Right atrium auricular region (tissue), 2 donors: ENCODE measurements at places on chromosomes 4 and X. TPM values are rescaled to one million over a fixed set of nuclear protein-coding genes. Genes with fewer than 3 reads are reported as not detected.
A peak's percentile ranks its signal among the peaks of the same experiment; 100 is the strongest.

GRCh38 chr4:96776920-96777527 lies 937.1 kb downstream of the PDHA2 start:
- no peaks in the 10 kb centered on the region for H3K4me1 ChIP-seq
- H3K36me3 ChIP-seq: no peaks in the 10 kb centered on the region

- no peaks in the 10 kb centered on the region for H3K36me3 ChIP-seq
- H3K27ac ChIP-seq: no peak overlapping the region
- H3K27me3 ChIP-seq: no peaks in the 10 kb centered on the region
- no peak overlapping the region for H3K4me3 ChIP-seq
Measured at GRCh38 chr4:94428884-94429283, 22.9 kb upstream of the PDLIM5 start.

DNA sequence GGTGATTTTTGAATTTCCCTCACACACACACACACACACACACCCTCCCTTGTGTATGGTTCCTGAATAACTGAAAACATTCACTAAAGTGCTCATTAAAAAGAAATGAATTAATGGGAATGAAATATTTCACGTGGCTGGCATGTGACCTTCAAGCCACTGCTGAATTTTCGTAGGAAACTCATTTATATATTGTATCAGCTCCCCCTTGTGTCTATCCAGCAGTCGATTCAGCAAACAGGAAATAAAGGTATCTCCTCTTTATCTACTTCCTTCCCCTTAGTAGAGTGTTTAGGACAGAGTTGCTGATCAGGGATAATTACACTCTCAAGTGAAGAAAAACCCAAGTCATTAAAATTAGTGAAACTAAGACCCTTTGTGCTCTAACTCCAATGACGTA lies 912.6 kb upstream of the LCORL start:
- H3K27ac ChIP-seq: no peak overlapping the region
- no peaks in the 10 kb centered on the region for H3K4me1 ChIP-seq
- H3K36me3 ChIP-seq: no peaks in the 10 kb centered on the region
- H3K4me3 ChIP-seq: no peak overlapping the region
- H3K27me3 ChIP-seq: no peaks in the 10 kb centered on the region
- no peak for DNase-seq

DNA sequence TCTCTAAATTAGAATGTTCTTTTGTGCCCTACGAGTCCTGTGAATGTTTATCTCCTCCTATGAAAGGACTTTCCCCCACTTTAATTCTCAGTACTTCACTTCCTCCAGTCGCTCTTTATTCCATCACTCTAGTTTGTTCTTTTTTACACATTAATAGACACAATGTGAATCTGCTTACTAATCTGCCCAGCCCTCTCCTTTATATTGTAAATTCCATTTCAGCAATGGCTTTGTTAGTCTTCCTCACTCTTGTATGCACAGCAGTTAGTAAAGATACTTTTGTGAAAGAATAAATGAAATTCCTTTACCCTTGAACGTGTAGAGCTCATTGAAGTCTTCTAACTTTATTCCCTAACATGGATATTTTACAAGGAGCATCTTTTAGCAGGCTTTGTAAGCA lies 255.3 kb downstream of the GALNTL6 start:
- DNase-seq: no peak
- H3K36me3 ChIP-seq: no peaks in the 10 kb centered on the region
- H3K27ac ChIP-seq: no peak overlapping the region
- H3K4me1 ChIP-seq: no peaks in the 10 kb centered on the region

- no peaks in the 10 kb centered on the region for H3K27me3 ChIP-seq
- H3K27ac ChIP-seq: no peak overlapping the region
- H3K36me3 ChIP-seq: no peaks in the 10 kb centered on the region
Measured at GRCh38 chr4:122483481-122483880, 27.0 kb upstream of the IL2 start.

DNA sequence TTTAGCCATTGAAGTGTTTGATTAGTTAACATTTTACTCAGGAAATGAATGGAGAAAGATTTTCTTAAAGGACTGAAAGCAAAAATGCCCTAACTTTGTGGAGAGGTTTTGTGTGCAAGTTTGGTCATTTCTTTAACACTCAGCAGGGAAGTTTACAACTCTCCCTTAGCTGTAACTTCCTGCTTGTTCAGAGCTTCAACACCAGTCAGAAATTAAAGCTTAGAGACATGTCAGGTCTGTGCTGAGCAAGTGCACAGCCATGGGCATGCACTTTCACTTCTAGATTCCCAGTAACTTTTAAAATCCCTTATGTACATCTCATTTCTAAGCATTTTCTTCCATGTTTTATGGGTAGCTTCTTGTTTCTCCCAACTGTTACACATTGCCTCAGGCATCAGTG lies 326.0 kb downstream of the ACTRT1 start:
- no peaks in the 10 kb centered on the region for H3K36me3 ChIP-seq
- no peak for DNase-seq
- no peaks in the 10 kb centered on the region for H3K4me1 ChIP-seq
- H3K4me3 ChIP-seq: no peak overlapping the region
- no peaks in the 10 kb centered on the region for H3K27me3 ChIP-seq

DNA sequence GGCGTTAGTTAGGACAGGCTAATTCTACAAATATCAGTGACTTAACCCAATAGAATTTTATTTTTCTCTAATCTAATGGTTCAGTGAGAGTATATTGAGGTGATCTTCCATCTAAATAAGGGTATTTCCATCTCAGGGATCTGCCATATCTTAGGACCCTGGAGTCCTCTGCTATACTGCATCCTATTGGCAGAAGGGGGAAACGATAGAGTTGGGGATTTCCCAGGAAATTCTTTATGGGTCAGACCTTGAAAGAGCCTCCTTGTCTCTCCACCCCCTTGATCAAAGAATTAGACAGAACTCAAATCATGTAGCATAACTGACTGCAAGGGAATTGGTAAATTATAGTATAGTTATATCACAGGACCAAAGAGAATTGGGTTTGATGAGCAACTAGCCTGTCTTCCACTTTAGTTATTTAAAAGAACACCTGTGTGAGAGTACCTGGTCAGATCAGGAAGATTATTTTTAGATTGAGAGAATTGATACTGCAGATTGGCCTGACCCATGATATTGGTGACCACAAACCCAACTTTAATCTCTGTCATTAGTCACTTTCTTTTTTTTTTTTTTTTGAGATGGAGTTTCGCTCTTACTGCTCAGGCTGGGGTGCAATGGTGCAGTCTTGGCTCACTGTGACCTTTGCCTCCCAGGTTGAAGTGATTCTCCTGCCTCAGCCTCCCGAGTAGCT lies 25.6 kb downstream of the SMARCA5 start:
- H3K4me1 ChIP-seq: no peaks in the 10 kb centered on the region
- H3K27ac ChIP-seq: no peak overlapping the region
- no peaks in the 10 kb centered on the region for H3K27me3 ChIP-seq
- DNase-seq: no peak

KLF8 gene
- 6.9 TPM for total RNA-seq

- H3K4me1 ChIP-seq: no peaks in the 10 kb centered on the region
- no peak overlapping the region for H3K4me3 ChIP-seq
Measured at GRCh38 chr4:143586080-143586479, 72.6 kb downstream of the SMARCA5 start.

DNA sequence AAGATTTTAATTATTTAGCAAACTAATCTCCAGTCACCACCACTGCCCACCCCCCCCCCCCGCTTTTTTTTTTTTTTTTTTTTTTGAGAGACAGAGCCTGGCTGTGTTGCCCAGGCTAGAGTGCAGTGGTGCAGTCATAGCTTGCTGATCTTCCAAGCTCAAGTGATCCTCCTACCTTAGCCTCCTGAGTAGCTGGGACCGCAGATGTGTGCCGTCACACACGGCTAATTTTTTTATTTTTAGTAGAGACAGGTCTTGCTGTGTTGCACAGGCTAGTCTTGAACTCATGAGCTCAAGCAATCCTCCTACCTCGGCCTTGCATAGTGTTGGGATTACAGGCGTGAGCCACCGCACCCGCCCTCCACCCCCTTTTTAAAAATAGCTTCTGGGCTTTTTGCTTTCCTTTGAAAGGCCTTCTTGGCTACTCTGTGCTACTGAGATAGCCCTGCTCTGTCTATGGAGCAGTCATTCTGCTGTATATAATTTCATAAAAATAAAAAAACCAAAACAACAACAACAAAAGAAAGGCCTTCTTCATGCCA lies 18.7 kb downstream of the TXLNG start:
- no peak for DNase-seq
- no peaks in the 10 kb centered on the region for H3K36me3 ChIP-seq
- no peaks in the 10 kb centered on the region for H3K4me1 ChIP-seq
- H3K4me3 ChIP-seq: no peak overlapping the region

DNA sequence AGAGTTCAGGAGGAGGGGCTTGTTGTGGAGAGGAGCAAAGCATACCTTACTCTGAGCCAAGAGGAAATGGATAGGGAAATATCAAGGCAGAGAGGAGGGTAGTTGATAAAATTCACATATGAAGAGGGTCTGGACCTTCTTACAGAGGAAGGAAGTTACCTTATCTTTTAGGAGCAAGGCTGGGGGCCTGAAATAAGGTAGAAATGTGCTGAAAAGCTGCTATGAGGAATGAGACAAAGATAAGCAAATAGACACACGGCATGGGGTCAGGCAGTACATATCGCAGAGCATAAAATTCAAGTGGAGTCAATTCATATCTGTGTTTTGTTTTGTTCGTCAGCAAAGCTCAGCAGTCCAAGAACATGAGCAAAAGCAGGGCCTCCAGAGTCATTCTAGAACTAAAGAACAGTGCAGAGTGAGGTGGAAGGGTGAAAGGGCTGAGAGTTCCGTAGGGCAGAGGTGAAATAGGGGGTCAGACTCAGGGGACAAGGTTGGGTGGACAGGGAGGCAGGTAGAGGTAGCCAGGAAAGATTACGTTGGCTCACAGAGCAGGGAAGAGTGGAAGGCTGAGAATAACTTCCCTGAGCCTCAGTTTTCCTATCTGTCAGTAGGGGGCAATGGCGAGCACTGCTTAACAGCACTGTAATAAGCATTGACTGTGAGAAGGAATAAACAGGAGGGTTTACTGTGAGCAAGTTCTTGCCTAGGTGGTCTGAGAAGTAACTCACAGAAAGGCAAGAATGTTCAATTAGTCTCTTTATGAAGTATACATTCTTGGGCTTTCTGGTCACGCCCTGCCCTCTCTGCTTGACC lies 9.2 kb downstream of the VSIG4 start:
- H3K4me1 ChIP-seq: no peaks in the 10 kb centered on the region
- no peaks in the 10 kb centered on the region for H3K27me3 ChIP-seq
- H3K27ac ChIP-seq: no peak overlapping the region
- no peak for DNase-seq
- no peak overlapping the region for H3K4me3 ChIP-seq

DNA sequence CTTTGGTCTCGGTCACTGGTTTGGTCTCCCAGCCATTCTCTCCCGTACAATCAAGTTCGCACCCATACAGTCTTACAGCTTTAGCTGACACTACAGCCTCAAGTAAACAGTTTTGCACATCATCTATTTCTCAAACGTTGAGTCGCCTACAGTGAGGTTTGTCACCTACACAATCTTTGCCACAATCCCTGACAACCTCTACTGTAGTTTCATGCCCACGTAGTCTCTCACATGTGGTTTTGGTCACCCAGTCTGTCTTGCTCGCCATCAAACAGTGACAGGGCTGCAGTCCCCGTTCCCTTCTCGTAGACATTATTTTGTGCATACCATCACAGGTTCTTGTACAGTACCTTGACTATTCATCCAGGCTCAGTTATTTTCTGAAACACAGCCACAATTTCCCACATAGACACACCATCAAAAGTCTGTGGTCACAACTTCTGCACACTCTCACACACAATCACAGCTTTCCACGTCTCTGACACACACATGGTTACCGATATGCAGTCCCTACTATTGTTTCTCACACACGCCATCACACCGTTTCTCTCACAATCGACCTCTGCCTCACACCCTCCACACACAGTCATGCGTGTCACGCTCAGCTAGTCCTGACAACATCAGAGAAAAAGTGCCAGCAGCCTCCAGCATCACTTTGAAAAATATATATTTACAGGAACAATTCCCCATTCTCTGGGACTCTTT lies 5.3 kb upstream of the CFP start:
- H3K27me3 ChIP-seq: no peaks in the 10 kb centered on the region
- no peak overlapping the region for H3K27ac ChIP-seq
- H3K4me1 ChIP-seq: no peaks in the 10 kb centered on the region
- no peak for DNase-seq
- peaks cover 21% of the 10 kb centered on the region for H3K36me3 ChIP-seq

- no peaks in the 10 kb centered on the region for H3K36me3 ChIP-seq
- no peak for DNase-seq
- no peak overlapping the region for H3K4me3 ChIP-seq
- no peaks in the 10 kb centered on the region for H3K27me3 ChIP-seq
Measured at GRCh38 chr4:132328761-132329160, 820.3 kb upstream of the PCDH10 start.

- DNase-seq: no peak
- H3K27me3 ChIP-seq: no peaks in the 10 kb centered on the region
- no peaks in the 10 kb centered on the region for H3K36me3 ChIP-seq
Measured at GRCh38 chrX:11541510-11541909, 124.2 kb downstream of the ARHGAP6 start.

- no peak overlapping the region for H3K4me3 ChIP-seq
- H3K27ac ChIP-seq: no peak overlapping the region
- no peaks in the 10 kb centered on the region for H3K27me3 ChIP-seq
- peaks cover 14% of the 10 kb centered on the region for H3K4me1 ChIP-seq
- no peaks in the 10 kb centered on the region for H3K36me3 ChIP-seq
Measured at GRCh38 chr4:168487282-168488035, 7.2 kb upstream of the DDX60L start.

CFAP99 gene
- not detected for total RNA-seq

GRCh38 chrX:105609530-105609929 lies 212.8 kb upstream of the NRK start:
- H3K27me3 ChIP-seq: no peaks in the 10 kb centered on the region
- H3K27ac ChIP-seq: peak overlapping the region; percentile 58
- DNase-seq: no peak
- H3K4me3 ChIP-seq: no peak overlapping the region
- H3K4me1 ChIP-seq: no peaks in the 10 kb centered on the region
- no peaks in the 10 kb centered on the region for H3K36me3 ChIP-seq

IL1RAPL1 gene
- 1.2 TPM for total RNA-seq

- DNase-seq: no peak
- peak overlapping the region; percentile 95 for H3K27ac ChIP-seq
- H3K27me3 ChIP-seq: no peaks in the 10 kb centered on the region
- H3K4me1 ChIP-seq: no peaks in the 10 kb centered on the region
- H3K36me3 ChIP-seq: no peaks in the 10 kb centered on the region
Measured at GRCh38 chrX:65667157-65667502, 324 bp upstream of the MSN start.

- H3K4me3 ChIP-seq: no peak overlapping the region
- H3K36me3 ChIP-seq: no peaks in the 10 kb centered on the region
- no peak overlapping the region for H3K27ac ChIP-seq
- H3K4me1 ChIP-seq: no peaks in the 10 kb centered on the region
- H3K27me3 ChIP-seq: no peaks in the 10 kb centered on the region
Measured at GRCh38 chr4:127400731-127401346, 231.9 kb upstream of the INTU start.

GRCh38 chrX:2398064-2398656 lies 102.6 kb downstream of the DHRSX start:
- H3K4me1 ChIP-seq: no peaks in the 10 kb centered on the region
- H3K4me3 ChIP-seq: no peak overlapping the region
- H3K27me3 ChIP-seq: no peaks in the 10 kb centered on the region

DHRSX gene
- total RNA-seq: 21.9 TPM

GRCh38 chr4:4284827-4285618 lies 4.9 kb downstream of the LYAR start:
- peaks cover 23% of the 10 kb centered on the region for H3K36me3 ChIP-seq
- no peak for DNase-seq
- H3K27ac ChIP-seq: peak overlapping the region; percentile 69
- H3K4me3 ChIP-seq: no peak overlapping the region
- peaks cover 33% of the 10 kb centered on the region for H3K4me1 ChIP-seq
